ENCODE measurements at places on chromosomes 1 and 21.

- DNase-seq: no peak
These were observed 44.8 kb upstream of the KIAA0040 start for GRCh38 chr1:175237389-175237788.

DNA sequence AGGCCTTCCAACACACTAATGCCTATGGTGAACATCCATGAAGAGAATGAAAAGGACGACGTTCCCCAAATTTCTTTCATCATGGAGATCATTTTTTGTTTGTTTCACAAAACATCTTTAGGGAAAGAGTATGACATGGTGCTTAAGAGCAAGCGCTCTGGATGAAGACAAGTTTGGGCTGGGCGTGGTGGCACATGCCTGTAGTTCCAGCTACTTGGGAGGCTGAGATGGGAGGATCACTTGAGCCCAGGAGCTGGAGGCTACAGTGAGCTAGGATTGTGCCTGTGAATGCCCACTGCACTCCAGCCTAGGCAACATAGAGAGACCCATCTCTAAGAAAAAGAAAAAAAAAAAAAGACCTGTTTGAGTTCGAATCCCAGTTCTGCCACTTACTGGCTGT, 253.1 kb downstream of the PTPRU start:
- DNase-seq: no peak

- peak; percentile 48 for DNase-seq
These were observed 859 bp upstream of the LRRC8B start for GRCh38 chr1:89523572-89524368.

DNA sequence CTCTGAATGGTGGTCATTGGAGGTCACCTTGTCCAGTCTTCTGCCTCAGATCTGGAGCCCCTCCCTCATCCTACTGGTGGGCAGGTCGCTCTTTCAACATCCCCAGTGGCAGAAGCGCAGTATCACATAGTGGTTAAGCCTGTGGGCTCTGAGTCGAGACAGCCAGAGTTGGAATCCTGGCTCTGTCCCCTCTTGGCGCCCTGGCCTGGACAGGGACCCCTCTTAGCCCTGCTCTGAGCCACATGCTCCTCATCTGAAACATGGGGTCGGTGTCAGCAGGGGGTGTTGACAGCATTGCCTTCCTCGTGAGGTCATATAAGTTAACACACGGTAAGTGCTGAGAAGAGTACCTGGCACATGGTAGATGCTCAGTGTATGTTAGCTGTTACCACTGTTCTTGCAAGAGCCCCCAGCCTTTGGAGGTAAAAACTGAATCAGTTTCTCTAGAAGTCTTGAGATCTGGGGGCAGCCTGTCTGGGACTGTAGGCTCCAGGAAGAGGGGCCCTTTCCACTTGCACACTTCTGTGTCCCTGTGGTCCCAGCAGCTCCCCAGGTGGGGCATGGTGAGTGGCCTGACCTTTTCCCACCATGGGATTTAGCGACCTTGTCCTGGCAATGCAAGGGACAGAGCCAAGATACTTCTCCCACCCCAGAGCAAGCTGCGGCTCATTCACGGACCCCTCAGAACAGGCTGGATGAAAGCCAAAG, 6.4 kb downstream of the ZC3H12A start:
- no peak for DNase-seq

DNA sequence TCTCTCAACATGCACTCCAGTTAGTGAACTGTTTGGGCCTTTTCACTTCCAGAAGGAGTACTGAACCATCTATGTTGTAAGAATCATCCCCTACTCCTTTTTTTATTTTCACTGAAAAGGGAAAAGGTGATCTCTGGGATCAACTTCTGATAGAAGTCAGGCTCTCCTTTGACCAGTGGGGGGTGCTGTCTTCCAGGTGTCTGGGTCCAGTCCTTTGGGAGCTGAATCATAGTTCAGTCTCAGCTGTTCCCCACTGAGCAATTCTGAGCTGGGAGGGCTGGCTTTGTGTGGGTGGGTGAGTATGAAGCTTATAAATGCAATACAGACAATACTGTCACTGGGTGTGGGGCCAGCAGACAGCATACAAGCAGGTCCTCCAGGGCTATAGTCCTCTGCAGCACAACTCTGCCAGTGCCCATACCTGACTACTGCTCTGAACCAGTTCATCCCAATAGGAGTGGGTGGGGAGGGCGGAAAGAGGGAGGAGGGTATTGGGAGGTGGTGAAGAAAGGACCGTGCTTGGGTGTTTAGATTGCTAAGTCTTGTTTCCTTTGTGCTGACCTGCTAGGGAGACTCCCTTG, 12.5 kb upstream of the SARS1 start:
- no peak for DNase-seq

GRCh38 chr1:11925938-11926292, 312 bp downstream of the KIAA2013 start:
- DNase-seq: no peak

GRCh38 chr1:1299686-1300351, 7.9 kb downstream of the ACAP3 start:
- DNase-seq: no peak

DNA sequence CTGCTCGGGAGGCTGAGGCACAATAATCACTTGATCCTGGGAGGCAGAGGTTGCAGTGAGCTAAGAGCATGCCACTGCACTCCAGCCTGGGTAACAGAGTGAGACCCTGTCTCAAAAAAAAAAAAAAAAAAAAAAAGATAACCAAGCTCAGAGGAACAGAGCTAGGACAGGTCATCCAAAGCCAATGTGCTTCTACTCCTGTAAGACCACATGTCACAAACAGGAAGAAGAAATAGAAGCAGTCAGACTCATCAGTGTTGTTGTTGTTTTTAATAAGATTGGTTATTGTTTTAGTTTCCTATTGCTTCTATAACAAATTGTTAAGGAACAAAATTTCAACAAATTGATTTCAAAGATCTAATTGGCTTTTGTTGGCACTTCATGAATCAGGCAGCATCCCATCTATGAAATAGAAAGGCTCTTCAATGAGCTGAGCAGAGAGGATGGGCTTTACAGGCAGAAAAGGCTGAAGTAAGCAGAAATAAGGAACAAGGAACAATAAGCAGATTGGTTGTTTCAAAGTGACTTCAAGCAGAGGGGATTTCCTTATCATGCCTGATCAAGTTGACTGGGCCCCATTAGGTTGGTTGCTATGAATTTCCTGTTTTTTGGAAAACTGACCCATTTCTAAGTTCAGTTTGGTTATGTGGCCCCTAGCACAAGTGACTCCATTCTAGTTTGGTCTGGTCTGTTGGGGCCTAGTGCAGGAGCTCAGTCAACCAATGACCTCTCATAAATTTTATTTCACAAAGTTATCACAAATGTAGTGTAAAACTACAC, 6.0 kb upstream of the AKNAD1 start:
- no peak for DNase-seq

- DNase-seq: no peak
These were observed 29.1 kb downstream of the STPG1 start for GRCh38 chr1:24384251-24385090.

DNA sequence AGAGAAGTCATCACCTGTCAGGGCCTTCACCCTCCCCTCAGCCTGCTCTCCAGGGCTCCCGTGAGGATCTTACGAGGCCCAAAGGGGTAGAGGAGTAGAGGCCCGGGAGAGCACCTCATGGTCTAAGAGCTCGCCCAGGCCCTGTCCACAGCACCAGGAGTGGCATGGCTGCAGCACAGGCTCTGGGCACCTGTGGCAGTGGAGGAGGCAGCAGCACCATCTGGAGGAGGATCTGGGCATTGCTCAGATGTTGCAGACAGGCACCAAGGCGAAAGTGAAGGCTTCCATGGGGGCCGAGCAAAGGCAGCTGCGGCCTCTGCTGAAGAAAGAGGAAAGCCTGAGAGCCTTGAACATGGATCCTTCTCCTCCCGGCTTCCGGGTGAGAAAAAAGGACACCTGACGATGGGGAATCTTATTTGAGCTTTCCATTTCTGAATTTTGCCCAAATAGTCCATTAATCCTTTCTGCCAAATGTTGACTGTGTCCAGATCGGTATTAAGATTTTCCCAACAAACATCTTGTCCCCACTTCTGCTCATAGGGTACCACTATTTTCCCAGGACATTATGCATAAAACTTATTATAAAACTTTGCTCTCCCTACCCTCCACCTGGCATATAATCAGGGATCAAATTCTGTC, 604.7 kb downstream of the PTPRC start:
- peak; percentile 9 for DNase-seq

- DNase-seq: no peak
These were observed 144.2 kb upstream of the KRTAP19-8 start for GRCh38 chr21:31182231-31183140.

DNA sequence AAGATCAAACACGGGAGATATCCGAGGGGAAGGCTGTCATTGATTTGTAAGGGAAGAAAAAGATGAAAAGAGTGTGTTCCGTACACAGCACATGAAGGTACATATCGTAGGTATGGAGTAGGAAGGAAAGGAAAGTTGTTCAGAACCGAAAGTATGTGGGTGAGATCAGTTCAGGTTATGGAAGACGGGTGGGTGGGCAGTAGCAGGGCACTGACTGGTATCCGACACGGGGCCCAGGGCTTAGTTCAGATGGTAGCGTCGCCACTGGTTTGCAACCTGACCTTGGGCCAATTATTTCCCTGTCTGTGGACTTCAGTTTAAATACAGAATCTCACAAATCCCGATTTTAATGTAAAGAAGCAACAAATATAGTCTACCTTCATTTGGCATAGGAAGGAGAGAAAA, 27.8 kb upstream of the A3GALT2 start:
- DNase-seq: no peak

GRCh38 chr1:173562813-173563212, 40.1 kb downstream of the SLC9C2 start:
- DNase-seq: no peak

DNA sequence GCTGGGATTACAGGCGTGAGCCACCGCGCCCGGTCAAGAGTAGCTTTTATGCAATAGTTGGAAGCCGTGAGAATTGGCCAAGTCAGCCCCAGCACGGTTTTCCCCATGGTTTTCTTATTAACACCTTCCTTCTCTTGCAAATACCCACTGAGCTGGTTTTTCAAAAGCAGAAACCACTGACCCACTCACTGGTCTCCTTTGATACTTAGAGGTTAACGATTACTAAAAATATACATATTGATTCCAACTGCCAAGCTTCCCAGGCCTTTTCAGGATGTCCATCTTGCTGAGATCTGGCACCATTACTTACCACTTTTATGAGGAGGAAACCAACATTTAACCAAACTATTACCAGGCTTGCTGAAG, 25.9 kb upstream of the TARDBP start:
- DNase-seq: no peak

DNA sequence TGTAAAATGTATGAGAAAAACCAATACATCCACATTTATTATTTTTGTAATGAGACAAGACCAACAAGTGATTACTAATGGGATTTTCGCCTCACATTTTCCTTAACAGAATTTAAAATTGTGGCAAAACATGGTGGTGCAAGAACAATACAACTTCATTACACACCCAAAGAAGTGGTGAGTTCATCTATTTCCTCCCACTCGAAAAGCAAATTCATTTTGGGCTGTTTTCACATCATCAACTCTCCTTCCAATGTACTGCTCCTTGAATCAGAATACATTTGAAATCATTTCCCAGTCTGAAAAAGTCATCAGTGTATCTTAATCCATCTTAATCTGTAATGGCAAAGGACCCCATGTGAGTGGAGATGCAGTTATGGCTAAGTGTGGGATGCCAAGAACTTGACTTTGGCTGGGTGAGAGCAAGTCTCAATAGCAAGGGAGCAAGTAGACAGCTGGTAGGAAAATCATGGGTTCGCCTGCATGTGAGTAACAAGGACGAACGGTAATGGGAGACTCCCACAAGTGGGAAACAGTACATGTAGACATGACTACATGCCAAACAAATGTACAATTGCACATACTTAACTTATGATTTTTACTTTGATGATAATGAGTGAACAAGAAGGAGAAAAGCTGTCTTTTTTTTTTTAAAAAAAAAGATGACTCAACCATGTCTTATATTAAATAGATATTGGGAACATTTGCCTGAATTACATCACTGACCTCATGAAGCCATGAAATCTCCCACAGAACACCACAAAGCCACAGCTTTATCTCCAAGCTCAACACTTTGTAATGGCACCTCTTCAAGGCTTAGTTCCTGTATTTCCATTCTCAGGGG, 46.0 kb downstream of the RUNX1 start:
- no peak for DNase-seq

GRCh38 chr1:214120951-214121350, 133.2 kb downstream of the PROX1 start:
- DNase-seq: no peak

DNA sequence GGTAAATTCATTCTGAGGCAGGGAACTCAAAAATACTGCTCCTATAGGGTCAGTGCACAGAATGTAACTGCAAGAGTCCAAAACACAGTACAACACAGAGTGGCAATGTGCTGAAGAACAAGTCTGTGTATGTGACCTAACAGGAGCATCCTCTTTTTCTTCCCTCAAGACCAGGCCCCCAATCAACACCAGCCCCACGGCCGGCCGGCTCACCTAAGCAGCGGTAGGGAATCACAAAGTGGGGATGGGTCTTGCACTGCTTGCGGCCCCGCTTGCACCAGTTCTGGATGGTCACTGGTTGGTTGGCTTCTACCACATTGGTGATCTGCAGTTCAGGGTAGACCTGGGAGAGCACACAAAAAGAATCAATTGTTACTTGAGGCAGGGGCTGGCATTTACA, 80.8 kb downstream of the APP start:
- no peak for DNase-seq

- no peak for DNase-seq
These were observed 11.3 kb upstream of the PDZK1IP1 start for GRCh38 chr1:47201179-47201578.

DNA sequence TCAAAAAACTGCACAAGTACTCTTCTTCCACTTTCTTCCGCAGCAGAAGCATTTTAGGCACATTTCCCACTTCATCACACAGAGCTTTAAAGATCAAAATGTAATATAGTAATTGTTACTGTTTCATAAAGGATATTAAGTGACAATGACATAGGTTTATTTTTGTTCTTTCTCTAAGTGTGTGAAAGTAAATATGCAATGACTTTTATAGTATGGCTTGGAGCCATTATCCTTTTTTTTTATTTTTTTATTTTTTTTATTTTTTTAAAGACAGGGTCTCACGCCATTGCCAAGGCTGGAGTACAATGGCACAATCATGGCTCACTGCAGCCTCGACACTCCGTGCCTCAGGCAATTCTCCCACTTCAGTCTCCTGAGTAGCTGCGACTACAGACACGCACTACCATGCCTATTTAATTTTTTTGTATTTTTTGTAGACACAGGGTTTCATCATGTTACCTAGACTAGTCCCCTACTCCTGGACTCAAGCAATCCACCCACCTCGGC, 7.0 kb downstream of the TRIM33 start:
- no peak for DNase-seq

DNA sequence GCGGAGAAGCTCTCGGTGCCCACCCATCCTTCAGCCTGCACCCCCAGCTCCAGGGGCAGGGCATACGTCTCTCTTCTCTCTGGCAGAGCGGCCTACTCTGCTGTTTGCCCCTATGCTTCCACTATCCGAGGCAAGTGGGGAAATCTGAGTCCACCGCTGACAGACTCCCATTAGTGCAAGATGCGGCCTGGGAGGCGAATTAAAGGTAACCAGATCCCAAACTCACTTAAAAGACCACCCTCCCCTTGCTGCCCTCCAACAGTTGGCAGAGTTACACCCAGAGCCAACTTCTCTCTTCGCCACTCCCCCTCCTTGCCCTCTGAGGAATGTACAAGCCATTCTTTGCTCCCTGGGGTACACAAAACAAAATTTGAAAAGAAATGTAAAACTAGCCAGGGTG, 6.4 kb downstream of the FOXD3 start:
- no peak for DNase-seq

- DNase-seq: peak; percentile 87
These were observed 78.9 kb downstream of the CD247 start for GRCh38 chr1:167439301-167439988.
